ENCODE measurements at places on chromosomes 1 and 21.

DNA sequence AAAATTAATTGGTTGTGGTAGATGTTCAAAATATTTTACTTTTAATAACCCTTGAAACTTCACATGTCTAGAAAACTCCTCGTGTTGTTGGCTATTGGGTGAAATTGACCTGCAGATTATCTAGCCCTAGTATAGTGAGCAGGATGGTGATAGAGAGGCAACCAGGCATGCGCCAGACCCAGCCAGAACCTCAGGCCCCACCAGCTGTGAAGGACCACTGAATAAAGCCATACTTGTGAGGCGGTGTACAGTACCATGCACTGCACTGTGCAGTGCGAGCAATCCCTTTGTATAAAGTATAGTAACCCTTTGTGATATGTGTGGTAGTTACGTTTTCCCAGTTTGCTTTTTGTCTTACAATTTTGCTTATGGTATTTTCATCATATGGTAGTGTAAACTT, 8.5 kb downstream of the TTF2 start:
- no peak for DNase-seq

GRCh38 chr1:91556556-91556955, 55.9 kb downstream of the CDC7 start:
- no peak for DNase-seq

- no peak for DNase-seq
These were observed 280.8 kb downstream of the SPATA17 start for GRCh38 chr1:217911908-217912307.

DNA sequence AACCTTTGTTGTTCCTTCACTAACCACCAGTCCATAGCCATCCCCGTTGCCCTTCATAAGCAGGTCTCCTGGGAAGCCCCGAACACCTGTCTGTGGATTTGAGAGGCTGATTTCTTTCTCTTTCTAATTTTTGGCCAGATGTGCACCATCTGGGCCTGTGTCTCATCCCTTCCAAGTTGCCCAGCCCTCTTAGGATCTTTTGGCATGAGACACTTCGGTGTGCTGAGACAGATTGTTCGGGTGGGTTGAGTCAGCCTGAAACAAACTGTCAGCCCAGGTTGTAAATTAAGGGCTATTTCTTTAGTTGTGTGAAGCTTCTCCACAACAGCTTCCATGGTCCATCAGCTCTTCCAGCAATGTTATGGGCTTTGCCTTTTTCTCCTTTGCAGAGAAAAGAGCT, 1.4 kb upstream of the DNAJC11 start:
- DNase-seq = no peak

DNA sequence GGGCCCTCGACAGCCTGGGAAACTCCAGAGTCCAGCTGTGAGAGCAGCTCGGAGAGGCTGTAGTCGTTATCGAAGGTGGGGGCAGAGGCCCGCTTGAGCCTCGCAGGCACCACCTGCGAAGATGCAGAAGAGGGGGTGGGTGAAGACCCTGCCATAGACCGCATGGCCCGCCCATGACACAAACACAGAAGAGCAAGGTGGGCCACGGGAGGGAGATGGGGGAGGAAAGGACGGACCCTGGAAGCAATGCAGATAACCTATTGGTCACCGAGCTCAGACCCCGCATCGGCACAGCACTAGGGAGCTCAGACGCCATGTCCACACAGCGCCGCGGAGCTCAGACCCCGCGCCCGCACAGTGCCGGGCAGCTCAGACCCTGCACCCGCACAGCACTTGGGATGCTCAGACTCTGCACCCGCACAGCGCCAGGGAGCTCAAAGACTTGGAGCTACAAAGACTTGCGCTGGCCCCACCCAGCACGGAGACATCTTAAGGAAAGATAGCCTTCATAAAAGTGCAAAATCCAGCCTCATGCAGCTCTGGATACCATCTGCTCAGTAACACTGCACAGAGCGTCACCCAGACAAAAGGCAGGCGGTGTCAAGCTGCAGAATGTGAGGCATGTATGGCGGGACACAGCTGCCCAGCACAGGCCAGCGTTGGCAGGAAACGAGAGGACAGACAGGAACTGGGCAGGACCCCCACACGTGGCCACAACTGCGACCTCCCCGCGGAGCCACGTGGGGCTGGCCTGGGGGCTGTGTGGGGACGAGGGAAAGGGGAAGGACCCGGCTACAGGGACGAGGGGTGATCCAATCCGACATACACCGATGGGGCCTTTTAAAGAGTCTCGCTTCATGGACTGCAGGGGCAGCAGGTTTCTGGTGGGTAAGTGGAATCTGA, 22.6 kb downstream of the RIPK4 start:
- DNase-seq = no peak
